Right renal pelvis (tissue), 4 donors: ENCODE measurements at places on chromosomes 4 and X.
A peak's percentile ranks its signal among the peaks of the same experiment; 100 is the strongest.

- DNase-seq, result peak; percentile 35
These were observed 2.9 kb downstream of the NDST4 start for GRCh38 chr4:115110191-115111181.

DNA sequence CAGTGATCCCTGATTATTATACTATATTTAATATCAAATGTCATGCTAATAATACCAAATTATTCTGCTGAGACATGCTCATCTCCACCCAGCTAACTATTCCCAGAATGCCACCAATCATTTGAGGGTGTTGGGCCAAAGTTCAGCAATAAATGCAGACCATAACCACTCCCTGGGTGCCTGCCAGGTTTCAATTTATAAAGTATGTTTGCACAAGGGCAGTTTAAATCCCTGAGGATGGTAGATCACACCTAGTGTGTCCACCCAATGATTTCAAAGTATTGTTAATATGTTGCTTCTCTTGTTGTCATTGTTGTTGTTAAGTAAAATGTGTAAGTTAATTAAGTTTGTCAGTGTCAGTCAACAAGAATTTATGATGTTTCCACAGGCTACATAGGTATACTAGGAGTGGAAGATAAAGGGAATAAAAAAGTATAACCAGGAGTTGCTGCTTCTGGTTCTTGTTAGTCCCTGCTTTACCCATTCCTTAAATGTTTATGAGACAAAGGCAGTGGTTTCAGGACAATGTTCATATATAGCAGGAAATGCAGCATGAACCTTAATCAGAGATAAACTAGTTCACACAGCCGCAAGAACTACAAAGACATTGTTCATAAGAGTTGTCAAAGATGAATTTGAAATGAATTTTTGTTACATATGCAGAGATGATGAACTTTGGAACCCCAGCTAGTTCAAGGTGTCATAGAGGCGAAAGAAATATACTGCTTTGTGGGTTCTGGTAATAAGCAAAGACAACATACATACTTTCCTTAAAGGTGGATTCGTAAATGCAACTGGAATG, 25.5 kb downstream of the HPGD start:
- no peak for DNase-seq

GRCh38 chrX:49147936-49148335, 14.6 kb upstream of the MAGIX start:
- no peak for DNase-seq

GRCh38 chrX:69379412-69379811, 124.7 kb upstream of the NALF2 start:
- no peak for DNase-seq

DNA sequence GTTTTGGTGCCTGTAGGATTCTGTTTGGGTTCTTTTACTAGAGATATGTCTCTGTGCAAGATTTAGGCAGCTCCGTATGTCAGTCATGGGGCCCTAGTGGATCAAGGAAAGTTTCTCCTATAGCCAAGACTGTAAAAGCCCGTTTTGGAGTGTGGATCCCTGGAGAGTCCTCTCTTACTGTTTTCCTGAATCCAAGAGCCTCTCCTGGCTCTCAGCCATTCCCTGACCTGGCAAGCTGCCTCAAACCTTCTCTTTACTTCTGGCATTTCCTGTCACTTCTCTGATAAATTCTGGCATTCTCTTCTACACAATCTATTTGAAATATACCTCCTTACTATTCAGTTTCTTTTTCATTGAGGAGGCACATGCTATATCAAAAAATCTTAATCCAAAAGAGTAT, 41.4 kb downstream of the DCAF12L2 start:
- no peak for DNase-seq

DNA sequence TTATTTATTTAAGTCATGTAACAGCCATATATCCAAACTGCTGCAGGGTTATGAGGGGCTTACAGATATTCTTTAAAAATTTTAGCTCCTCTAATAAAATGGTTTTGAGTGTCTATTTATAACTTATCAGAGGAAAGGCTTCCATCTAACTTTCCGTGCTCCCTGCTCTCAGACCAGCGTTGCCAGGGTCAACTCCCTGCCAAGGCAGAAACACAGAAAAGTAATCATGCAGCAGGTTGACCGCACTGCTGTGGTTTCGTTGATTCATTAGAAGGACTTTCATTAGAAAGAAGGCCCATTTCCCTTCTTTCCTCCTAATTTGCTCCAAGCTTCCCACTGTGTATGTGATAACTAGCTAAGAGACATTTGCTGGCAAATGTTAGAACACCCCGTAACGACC, 33.9 kb downstream of the BCLAF3 start:
- no peak for DNase-seq
